Left renal pelvis (tissue), 4 donors: ENCODE measurements at places on chromosomes 13 and 19.

GRCh38 chr13:52109116-52109670 lies 19.7 kb downstream of the NEK5 start:
- peak; percentile 41 for DNase-seq

DNA sequence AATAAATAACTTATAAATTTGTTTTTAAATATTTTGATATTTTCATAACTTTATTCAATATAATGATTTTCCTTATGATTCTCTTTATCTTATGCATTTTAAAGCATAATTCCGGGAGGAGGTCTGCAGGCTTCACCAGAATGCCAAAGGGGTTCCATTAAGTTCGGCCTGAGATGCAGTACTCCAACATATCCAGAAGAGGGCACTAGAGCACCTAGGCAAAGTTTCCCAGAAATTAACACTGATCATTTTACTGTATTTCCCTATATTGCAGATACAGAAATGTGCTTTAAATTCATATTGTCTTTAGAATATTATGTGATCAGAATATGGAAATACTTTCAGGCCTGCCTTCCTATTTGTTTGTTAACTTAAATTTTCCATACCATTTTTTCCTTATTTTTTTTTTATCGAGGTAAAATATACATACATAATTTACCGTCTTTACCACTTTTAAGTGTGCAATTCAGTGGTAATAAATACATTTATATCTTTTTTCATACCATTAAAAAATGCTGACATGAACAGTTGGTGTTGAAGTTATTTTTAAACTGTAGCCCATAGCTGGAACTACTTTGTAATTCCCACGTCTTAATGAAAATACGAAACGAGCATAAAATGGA lies 58.9 kb upstream of the TM9SF2 start:
- DNase-seq, result no peak

GRCh38 chr19:3006075-3006767 lies 22.9 kb downstream of the TLE2 start:
- DNase-seq, result no peak

DNA sequence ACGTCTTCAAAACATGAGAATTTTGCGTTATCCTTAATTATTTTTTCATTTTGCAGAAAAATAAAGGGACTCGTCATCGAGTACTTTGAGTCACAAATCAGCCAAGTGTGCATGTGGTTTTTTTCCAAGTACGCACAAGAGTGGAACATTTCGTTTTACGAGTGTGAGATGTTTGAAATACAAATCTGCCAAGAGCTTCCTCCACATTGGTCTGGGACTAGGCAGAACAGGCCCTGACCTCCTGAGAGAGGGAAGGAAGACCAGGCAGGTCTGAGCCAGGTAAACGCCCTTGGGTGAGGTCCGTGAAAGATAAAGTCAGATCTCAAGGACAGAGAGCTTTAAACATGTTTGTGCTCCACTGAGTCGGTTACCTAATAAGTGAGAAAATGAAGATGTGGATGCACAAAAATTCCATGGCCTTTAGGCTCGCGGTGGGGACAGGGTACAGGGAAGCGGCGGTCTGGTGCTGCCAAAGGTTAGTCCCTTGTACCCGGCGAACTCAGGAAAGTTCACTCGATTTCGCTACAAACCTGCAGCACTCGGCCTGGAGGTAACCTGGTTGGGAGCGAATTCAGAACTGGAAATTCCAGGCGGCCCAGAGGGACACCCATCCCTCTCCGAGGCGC lies 473 bp upstream of the ITM2B start:
- peak; percentile 55 for DNase-seq

GRCh38 chr13:96851856-96852445 lies 142.3 kb downstream of the OXGR1 start:
- DNase-seq, result no peak

DNA sequence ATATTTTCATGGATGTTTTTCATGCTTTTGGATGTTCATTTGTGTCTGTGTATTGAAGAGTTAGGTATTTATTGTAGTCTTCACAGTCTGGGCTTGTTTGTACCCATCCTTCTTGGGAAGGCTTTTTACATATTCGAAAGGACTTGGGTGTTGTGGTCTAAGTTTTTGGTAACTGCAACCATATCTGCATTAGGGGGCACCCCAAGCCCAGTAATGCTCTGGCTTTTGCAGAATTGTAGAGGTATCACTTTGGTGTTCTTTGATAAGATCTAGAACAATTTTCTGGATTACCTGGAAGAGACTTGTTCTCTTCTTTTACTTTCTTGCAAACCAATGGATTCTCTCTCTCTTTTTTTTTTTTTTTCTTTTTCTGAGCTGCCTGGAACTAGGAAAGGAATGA lies 581.3 kb downstream of the DACH1 start:
- no peak for DNase-seq

- DNase-seq, result no peak
Observed at GRCh38 chr13:37878921-37879320, 9.3 kb upstream of the TRPC4 start.

DNA sequence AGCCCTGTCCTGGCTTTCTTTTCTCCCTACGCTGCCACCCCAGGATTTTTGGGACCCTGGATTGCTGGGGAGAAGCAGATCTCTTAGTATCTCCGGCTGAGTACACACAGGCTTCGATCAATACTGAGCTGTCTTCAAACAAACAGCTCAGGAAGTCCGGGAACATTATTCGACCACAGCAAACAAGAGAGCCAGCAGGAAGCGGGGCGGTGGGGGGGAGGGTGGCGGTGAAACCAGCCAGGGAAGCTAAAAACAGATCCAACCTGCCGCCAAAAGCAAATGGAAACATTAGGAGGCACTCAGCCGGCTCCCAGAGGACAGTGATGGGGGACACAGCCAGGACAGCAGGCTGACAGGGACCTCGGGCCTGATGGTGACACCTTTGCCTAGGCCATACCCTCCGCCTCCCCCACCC lies 12.2 kb upstream of the BCAM start:
- no peak for DNase-seq

DNA sequence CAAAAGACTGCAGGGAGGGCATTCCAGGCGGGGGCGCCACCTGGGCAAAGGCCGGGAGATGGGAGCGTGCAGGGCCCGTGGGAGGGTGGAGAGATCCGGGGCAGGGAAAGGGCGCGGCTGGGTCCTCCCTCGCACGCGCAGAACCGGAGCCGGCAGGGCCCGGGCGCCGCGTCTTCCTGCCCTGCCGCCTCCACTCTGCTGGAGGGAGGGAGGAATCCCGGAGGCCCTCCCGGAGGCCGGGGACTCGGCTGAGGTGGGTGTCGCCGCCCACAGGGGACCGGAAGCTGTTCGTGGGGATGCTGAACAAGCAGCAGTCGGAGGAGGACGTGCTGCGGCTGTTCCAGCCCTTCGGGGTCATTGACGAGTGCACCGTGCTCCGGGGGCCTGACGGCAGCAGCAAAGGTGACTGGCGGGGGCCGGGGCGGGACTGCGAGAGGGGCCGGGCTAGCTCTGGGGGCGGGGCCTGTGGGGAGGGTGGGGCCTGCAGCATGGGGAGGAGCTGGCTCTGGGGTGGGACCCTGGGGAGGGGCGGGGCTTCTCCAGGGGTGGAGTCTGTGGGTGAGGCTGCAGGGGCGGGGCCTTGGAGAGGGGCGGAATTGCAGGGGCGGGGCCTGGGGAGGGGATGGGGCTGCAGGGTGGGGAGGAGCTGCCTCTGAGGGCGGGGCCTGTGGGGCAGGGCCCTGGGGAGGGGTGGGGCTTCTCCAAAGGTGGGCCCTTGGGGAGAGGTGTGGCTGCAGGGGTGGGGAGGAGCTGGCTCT lies 51.3 kb downstream of the CELF5 start:
- no peak for DNase-seq

DNA sequence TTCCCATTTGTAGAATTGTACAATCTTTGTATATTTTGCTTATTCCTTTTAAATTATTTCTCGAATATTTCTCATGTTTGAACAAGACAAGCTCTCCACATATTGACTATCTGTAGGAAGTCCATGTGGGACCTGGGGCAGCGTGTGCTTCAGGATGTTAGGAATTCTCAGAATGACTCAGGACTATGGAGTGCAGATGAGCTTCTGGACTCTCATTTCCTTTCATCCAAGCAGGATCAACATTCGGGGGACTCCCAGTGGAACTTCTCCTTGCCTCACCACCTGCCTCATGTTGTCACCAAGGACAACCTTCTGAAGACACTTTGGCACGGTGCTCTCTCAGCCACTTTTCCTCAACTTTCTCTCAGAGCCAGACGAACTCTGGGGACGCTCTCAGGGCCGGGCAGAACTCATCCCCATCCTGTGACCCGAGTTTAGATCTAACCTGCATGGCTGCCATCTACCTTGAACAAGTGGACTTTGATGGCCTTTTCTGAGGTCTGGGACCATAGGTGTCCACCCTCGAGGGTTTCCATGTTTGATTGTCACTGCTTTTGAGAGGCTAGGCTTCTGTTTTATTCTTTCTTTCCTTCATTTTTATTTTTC lies 441.7 kb downstream of the IRS2 start:
- no peak for DNase-seq

GRCh38 chr19:35746531-35746930 lies 1.1 kb downstream of the PSENEN start:
- no peak for DNase-seq

GRCh38 chr19:55082020-55082851 lies 6.6 kb downstream of the EPS8L1 start:
- DNase-seq, result no peak

DNA sequence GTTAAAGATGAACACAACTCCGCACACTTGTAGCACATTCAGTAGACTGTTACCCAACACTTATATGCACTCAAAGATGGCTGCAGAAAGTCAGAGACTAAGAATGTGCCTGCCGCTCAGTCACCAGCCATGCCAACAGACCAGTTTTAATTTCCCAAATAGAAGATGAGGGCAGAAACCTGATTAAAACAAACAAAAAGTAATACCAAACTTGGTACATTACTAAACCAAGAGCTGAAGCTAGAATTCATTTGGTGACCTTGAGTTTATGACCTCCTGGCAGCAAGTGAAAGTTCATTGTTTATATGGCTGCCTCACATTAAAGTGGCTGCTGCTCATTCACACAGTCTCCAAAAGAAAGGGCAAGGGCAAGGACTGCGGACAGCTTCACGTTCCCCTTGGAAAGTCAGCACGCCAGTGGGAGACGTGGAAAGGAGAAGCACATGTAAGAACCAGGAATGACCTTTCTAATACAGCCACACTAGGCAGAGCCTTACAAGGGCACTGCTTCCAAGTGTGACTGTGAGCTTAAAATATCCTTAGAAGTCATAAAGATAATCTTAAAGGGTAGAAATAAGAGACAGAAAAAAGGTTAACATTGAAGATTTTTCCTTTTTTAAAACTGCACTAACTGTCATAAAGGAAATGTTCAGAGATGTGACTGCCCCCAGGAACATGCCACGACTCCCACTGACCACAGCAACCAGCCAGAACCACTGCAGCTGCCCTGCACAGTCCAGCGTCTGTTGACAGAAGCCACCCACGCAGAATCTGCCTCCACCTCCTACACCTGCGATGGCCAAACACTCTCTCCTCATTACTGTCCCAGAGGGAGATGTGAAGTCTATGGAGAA lies 73.5 kb downstream of the STK24 start:
- no peak for DNase-seq

DNA sequence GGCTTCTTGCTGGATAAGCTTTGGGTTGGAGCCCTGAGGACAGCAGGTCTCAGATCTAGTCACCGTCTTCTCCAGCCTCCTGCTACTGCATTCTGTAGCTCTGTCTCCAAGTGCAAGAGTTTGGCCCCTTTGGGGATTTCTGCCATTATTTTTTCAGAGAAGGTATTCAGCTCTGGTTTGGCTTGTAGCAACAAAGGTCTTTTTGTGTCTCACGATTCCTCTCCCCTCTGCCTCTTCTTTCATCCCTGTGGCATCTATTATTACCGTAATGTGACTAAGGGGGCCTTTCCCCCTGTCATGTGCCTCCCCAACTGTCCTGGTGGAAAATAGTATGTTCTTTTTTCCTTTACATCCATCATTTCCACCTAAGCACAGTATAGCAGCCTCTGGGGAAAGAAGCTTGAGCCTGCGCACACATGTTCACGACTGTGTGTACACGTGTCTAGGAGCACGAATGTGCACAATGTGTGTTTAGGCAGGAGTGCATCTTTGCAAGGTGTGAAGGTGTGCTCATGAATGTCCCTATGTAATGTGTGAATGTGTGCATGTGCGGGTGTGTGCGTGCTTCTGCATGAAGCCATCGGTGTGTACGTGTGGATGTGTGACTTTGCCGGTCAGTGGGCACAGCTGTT lies 273.9 kb downstream of the ZNF536 start:
- DNase-seq, result no peak

GRCh38 chr19:41495589-41495988 lies 52.6 kb downstream of the ERICH4 start:
- DNase-seq, result no peak

- DNase-seq, result no peak
Observed at GRCh38 chr13:31073859-31074718, 87.6 kb downstream of the HSPH1 start.

- no peak for DNase-seq
Observed at GRCh38 chr19:30695171-30695875, 323.1 kb downstream of the ZNF536 start.

- DNase-seq, result no peak
Observed at GRCh38 chr19:6652805-6653094, 17.2 kb downstream of the TNFSF14 start.

DNA sequence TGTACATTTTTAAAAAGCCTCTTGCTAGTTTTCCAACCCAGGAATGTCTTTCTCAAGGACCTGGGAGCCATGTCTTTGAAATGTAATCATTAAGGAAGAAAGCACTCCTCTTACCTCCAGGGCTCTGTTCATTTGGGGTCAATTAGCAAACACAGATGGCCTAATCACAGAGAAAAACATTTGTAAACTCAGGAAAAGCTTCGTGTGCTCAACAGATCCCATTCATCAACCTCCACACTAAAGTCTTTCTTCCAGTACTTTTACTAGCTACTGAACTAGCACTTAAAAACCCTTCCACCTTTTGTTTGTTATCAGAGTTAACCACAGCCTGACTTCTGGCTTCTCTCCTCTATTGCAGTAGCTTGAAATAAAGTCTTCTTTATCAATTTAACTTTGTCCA lies 441.4 kb downstream of the PCDH20 start:
- no peak for DNase-seq

GRCh38 chr13:57558051-57558467 lies 73.5 kb upstream of the PCDH17 start:
- no peak for DNase-seq

- DNase-seq, result no peak
Observed at GRCh38 chr19:947707-948539, 22.1 kb downstream of the ARID3A start.

- DNase-seq, result no peak
Observed at GRCh38 chr13:99610702-99611289, 109.5 kb downstream of the TM9SF2 start.

DNA sequence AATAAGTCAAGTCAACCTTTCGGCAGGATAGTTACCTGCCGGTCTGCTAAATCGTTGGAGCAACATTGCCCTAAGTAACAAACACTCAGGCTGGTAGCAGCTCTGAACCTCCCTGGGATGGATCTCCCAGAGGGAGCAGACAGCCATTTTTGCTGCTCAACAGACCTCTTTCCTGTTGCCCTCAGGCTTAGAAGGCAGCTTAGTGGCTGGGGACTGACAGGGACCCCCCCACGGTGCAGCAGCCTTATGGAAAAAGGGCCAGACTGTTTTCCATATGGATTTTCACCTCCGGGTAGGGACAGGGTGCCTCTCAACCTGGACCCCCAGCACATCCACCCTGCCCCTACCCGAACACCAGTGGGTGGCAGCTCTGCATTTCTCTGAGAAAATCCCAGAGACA lies 49.7 kb downstream of the UBL3 start:
- no peak for DNase-seq

GRCh38 chr13:33263484-33263883 lies 22.1 kb downstream of the STARD13 start:
- DNase-seq, result no peak

- no peak for DNase-seq
Observed at GRCh38 chr13:107217251-107217650, 649.3 kb upstream of the ARGLU1 start.

- no peak for DNase-seq
Observed at GRCh38 chr13:106238690-106239089, 296.8 kb downstream of the EFNB2 start.

GRCh38 chr19:51394050-51394836 lies 3.9 kb upstream of the C19orf84 start:
- DNase-seq, result peak; percentile 88
